H9 (cell line): ENCODE measurements at places on chromosomes 16 and 17. TPM values are rescaled to one million over a fixed set of nuclear protein-coding genes. Genes with fewer than 3 reads are reported as not detected.

The CEP20 gene
- total RNA-seq: 36.9 and 43.8 TPM in 2 replicates

The TAC4 gene
- not detected in 2 replicates for total RNA-seq

The ALDOC gene
- 53.2 and 58.0 TPM in 2 replicates for total RNA-seq

The BICDL2 gene
- 13.5 TPM in 2 replicates for total RNA-seq

The BAIAP3 gene
- total RNA-seq: 5.9 and 6.8 TPM in 2 replicates

The ABCA3 gene
- 8.0 and 9.5 TPM in 2 replicates for total RNA-seq

The RPUSD1 gene
- total RNA-seq: 48.6 and 52.2 TPM in 2 replicates

The KRTAP17-1 gene
- not detected in 2 replicates for total RNA-seq

The NAGS gene
- total RNA-seq: 3.7 and 4.1 TPM in 2 replicates

The GCGR gene
- 0.24 and 0.26 TPM in 2 replicates for total RNA-seq

The HOXB4 gene
- not detected in 2 replicates for total RNA-seq

The DNAJC7 gene
- total RNA-seq: 135 and 141 TPM in 2 replicates

The MGAT5B gene
- total RNA-seq: 4.6 and 4.9 TPM in 2 replicates

The VMO1 gene
- 0.31 TPM in 1 of 2 replicates, not detected in the other for total RNA-seq

The DHRS11 gene
- total RNA-seq: 27.4 and 27.9 TPM in 2 replicates

The CCDC200 gene
- not detected in 2 replicates for total RNA-seq

The PPY gene
- total RNA-seq: 0.59 TPM in 1 of 2 replicates, not detected in the other

The SP6 gene
- total RNA-seq: 0.90 and 0.92 TPM in 2 replicates

The SLC6A2 gene
- 0.24 TPM in 1 of 2 replicates, not detected in the other for total RNA-seq

The FBXW10 gene
- total RNA-seq: not detected in 2 replicates

The GNGT2 gene
- total RNA-seq: 0.42 and 1.1 TPM in 2 replicates

The RHBDL3 gene
- total RNA-seq: 8.7 and 12.5 TPM in 2 replicates

The PHAF1 gene
- 18.2 and 18.8 TPM in 2 replicates for total RNA-seq

The CDRT15L2 gene
- not detected in 2 replicates for total RNA-seq

The FZD2 gene
- total RNA-seq: 17.4 and 18.2 TPM in 2 replicates

The WNK4 gene
- 1.9 and 2.6 TPM in 2 replicates for total RNA-seq

The DNAH9 gene
- total RNA-seq: 0.22 and 0.24 TPM in 2 replicates

The IL17C gene
- total RNA-seq: 0.29 and 0.31 TPM in 2 replicates

The MRPS23 gene
- total RNA-seq: 62.0 and 65.9 TPM in 2 replicates

The SPHK1 gene
- total RNA-seq: 1.4 and 1.8 TPM in 2 replicates

The YPEL3 gene
- total RNA-seq: 26.3 and 27.5 TPM in 2 replicates

The CCL7 gene
- not detected in 2 replicates for total RNA-seq

The KRT36 gene
- total RNA-seq: not detected in 2 replicates

The UTS2R gene
- 0.75 and 0.94 TPM in 2 replicates for total RNA-seq

The CNGB1 gene
- total RNA-seq: not detected in 2 replicates

The EME1 gene
- 15.1 and 16.5 TPM in 2 replicates for total RNA-seq

The TBC1D3G gene
- total RNA-seq: not detected in 2 replicates

The GP1BA gene
- not detected in 2 replicates for total RNA-seq

The CASKIN2 gene
- total RNA-seq: 35.2 and 37.0 TPM in 2 replicates

The RND2 gene
- 47.8 and 50.7 TPM in 2 replicates for total RNA-seq

The TM4SF5 gene
- total RNA-seq: not detected in 2 replicates

The C1QTNF8 gene
- not detected in 2 replicates for total RNA-seq

The LPO gene
- 0.11 and 0.17 TPM in 2 replicates for total RNA-seq
